ENCODE measurements at places on chromosomes 7 and 10. TPM values are rescaled to one million over a fixed set of nuclear protein-coding genes. Genes with fewer than 3 reads are reported as not detected.

DNA sequence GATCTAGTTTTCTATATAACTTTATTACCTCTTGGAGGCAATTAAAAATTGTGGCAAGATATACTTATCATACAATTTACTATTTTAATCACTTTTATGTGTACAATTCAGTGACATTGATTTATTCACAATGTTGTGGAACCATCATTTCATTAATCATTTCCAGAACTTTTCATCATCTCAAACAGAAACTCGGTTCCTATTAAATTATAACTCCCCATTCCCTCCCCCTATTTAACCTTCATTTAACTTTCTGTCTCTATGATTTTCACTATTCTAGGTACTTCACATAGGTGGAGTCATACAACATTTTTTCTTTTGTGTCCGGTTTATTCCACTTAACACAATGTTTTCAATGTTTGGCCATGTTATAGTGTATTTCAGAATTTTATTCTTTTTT lies 252.8 kb downstream of the REEP3 start:
- no peak for DNase-seq

DNA sequence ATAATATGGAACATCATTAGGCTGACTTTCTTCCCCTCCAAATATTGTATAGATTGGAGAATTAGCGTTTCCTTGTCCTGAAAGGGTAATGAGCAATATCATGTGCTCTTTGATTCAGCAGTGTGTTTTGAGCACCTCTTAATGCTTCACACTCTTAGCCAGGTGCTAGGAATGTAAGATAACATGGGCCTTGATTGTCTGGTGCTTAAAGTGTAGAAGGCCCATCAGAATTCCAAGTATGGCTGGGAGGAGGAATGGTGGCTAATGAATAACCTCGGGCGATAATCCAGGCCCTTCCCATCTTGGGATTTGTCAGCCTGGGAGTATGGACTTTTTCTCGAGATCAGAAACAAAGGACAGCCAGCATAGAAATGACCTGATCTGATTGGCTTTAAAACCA lies 8.6 kb downstream of the TSPAN13 start:
- no peak for DNase-seq

DNA sequence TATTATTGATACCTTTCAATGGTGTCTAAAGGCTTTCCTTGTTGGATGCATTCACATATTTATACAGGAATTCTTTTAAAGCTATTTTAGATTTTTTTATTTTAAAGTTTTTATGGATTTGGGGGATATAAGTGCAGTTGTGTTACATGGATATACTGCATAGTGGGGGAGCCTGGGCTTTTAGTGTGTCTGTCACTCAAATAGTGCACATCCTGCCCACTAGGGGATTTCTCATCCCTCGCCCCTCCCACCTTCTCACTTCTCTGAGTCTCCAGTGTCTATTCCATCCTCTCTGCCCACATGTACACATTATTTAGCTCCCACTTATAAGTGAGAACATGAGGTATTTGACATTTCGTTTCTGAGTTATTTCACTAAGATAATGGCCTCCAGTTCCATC lies 154.0 kb upstream of the MKI67 start:
- DNase-seq, result no peak

DNA sequence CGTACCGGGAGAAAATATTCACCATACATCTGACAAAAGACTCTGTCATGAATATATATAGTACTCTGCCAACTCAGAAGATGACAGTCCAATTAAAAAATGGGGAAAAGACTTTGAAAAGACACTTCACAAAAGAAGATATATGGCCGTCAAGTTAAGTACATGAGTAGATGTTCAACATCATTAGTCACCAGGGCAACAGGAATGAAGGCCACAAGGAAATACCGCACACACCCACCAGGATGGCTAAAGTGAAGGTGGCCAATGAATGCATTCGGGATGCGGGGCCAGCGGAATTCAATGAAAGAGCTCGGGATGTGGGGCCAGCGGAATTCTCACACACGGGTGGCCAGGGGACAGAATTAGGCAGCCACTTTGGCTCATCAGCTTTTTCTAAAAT lies 42.2 kb downstream of the MAD1L1 start:
- no peak for DNase-seq

DNA sequence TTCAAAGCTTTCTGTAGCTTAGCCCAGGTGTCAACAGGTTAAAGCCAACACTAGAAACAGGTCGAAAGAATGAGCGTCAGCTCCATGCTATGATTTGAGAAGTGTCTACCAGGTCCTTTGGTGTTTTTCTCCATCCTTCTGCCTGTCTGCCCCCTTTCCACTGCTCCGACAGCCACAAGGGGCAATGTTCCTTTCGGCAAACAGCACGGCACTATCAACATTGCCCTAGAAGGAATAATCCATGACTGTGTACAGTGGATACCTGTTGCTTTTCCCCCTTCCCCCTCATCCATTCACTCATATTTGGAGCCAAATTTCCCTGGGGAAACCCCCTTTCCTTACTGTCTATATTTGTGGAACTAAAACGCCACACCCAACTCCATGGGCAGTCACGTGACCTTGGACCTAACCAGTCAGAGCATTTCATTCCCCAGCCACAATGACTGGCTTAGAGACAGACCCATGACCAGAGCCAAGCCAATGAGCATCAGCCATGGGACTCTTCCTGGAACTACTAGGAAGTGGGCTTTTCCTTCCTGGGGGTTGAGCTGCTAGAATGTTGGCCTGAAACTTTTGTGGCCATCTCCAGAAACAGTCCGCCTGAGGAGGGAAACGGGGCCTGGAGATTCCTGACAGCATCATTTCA lies 51.5 kb downstream of the AFAP1L2 start:
- DNase-seq, result no peak

- no peak for DNase-seq
These were observed 75.6 kb downstream of the CTBP2 start for GRCh38 chr10:125084614-125085257.

DNA sequence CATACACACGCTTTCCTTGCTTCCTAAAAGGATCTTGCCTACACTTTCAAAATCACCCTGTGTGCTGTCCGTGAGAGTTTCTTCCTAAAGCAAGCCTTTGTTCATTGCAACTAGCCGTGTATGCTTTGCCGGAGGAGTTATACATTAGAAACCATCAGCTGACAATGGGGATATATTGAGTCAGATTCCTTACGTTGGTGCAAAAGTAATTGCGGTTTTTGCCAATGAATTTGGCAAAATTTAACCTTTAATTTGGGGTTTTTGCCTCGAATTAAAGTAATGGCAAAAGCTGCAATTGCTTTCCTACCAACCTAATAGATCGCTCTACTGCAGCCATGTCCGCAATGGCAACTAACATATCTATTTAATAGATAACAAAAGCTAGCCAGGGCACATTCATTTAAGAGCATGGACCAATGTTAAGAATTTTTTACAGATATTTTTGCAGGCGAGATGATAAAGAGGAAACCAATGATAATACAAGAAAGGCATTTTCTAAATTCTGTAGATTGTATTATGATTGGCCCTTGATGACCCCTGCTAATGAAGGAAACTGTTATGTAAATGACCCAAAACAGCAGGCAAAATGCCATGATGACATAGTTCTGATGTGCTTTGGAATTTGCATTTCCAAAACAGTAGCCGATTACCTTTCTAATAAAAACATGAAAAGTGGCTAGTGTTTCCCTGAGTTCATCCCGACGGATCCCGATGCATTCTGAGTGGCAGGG lies 184.8 kb upstream of the NRP1 start:
- no peak for DNase-seq

- DNase-seq, result no peak
These were observed 7.5 kb downstream of the STN1 start for GRCh38 chr10:103910442-103911012.

The HEPACAM2 gene
- under 0.01 TPM for total RNA-seq
